ENCODE measurements at places on chromosomes 5 and 9. TPM values are rescaled to one million over a fixed set of nuclear protein-coding genes. Genes with fewer than 3 reads are reported as not detected.

GRCh38 chr5:21152611-21153010 is 1164.6 kb upstream of the CDH18 start:
- no peaks in the 10 kb centered on the region for H3K36me3 ChIP-seq
- H3K4me1 ChIP-seq, result no peaks in the 10 kb centered on the region
- H3K27me3 ChIP-seq, result no peaks in the 10 kb centered on the region
- no peak overlapping the region for H3K4me3 ChIP-seq

DNA sequence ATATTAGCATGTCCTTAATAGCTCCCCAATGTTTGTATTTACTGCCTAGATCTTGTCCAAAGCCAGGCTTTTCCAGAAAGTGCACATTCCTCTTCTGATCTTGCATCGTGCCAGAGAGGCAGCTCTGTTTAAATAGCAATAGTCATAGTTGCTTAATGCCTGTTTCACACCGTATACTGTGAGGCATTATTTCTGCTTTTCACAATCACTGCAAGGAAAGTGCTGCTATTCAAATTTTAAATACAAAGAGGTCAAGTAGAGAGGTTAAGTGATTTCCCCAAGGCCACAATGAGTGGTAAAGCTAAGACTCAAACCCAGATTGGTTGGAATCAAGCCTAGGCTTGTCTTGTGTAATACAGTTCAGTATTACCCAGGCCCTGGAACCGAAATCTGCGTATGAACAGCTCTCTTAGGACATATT is 153.6 kb downstream of the SNX18 start:
- H3K27me3 ChIP-seq, result no peaks in the 10 kb centered on the region
- no peak overlapping the region for H3K27ac ChIP-seq
- H3K36me3 ChIP-seq, result peaks cover 26% of the 10 kb centered on the region

DNA sequence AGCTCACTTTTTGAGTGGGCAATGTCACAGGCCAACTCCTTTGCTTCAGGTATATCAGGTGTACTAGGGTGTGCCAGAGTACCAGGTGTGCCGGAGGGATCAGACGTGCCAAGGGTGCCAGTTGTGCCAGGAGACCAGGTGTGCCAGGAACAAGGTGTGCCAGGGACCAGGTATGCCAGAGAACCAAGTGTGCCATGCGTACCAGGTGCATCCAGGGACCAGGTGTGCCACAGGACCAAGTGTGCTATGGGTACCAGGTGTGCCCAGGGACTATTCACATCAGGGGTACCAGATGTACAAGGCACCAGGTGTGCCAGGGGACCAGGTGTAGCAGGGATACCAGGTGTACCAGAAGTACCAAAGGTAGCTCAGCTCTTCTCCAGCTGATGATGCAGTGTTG is 174.7 kb upstream of the S1PR3 start:
- no peaks in the 10 kb centered on the region for H3K27me3 ChIP-seq
- no peak overlapping the region for H3K27ac ChIP-seq
- H3K4me1 ChIP-seq, result peaks cover 40% of the 10 kb centered on the region
- DNase-seq, result no peak
- no peak overlapping the region for H3K4me3 ChIP-seq
- H3K36me3 ChIP-seq, result no peaks in the 10 kb centered on the region

DNA sequence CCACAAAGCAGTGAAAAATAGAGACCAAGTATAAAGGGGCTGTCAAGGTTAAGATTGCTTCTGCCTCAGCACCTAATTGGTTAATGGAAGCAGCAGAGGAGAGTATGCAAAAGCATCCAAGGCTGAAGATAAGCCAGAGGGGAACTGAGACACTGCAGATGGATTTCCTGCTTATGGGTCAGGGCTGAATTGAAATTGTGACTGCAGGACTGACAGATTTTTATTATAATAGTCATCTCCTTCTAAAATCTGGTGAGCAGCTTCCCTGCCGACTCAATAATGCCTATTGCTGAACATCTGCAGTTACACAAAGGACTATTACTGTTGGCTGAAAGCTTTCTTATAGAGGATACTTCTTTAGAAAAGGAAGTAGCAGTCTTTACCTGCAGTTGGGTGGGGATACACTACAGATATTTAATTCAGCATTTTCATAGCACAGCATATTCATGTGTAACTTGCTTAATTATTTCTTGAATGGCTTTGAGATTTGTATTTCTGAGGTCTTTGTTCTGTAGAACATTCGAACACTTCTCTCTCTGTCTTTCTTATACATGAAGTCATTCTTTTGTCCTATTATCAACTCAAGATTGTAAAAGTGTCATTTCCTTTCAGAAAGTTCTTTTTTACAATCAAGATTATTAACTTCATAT is 363.0 kb upstream of the RIOK2 start:
- no peak for DNase-seq
- H3K36me3 ChIP-seq, result peaks cover 1% of the 10 kb centered on the region
- H3K27me3 ChIP-seq, result no peaks in the 10 kb centered on the region

DNA sequence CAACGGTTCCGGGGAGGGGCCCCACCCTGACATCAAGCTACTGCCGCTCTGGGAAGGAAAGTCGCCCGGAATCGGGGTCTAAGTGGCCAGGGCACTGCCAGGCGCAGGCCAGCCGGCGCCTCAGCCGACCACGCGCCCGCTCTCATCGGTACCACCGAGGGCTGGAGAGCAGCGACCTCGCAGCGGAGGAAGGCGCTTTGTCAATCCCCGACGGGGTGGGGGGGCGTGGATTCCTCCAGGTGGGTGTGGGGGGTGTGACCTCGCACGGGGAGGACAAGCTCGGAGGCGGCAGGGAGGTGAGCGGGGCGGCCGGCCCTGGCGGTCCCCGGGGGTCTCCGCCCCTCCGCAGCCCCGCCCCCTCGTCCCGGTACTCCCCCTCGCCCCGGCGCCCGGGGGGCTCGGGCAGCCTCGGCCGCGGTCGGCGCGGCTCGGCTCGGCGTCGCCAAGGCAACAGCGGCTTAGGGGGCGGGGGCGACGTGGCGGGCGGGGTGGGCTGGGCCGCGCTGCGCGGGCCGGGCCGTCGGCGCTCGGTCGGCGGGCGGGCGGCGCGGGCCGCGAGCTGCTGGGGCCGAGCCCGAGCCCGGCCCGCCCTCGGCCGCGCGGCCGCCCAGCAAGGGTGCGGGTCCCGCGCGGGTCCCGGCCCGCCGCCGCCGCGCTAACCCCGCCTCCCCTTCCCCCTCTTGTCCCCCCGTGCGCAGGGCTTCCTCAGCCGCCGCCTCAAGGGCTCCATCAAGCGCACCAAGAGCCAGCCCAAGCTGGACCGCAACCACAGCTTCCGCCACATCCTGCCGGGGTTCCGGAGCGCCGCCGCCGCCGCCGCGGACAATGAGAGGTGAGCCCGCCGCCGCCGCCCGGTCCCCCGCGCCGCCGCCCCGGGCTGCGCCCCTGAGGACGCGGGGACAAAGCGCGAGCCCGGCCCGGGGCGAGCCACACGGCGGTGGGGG is 47.5 kb downstream of the DAB2IP start:
- H3K36me3 ChIP-seq, result no peaks in the 10 kb centered on the region
- peaks cover 35% of the 10 kb centered on the region for H3K4me1 ChIP-seq
- H3K27ac ChIP-seq, result no peak overlapping the region

The GALNT12 gene
- 23.7 TPM for total RNA-seq

- no peak overlapping the region for H3K27ac ChIP-seq
- H3K4me1 ChIP-seq, result no peaks in the 10 kb centered on the region
- no peak for DNase-seq
Measured at GRCh38 chr9:91746904-91747303, 203.1 kb downstream of the ROR2 start.

The SLC6A3 gene
- total RNA-seq, result 0.53 TPM

The KCNMB1 gene
- 0.21 TPM for total RNA-seq

DNA sequence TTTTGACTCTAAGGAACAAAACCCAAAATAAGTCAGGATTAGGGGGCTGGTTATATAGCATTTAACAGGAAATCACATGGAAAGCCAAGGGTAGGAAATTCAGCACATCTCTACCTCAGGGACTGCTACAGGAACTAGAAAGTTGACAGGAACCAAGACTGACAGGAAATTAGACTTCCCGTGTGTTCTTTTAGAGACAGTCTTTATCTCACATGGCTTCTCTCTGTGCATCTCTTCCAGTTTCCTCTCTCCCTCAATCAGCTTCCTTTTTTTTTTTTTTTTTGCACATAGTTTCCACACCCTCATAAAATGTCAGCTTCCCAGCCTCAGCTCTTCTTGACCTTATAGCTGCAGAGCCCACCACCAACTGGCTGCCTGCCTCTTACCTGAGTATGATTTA is 4.8 kb downstream of the RECK start:
- H3K4me1 ChIP-seq, result peaks cover 45% of the 10 kb centered on the region
- no peak for DNase-seq
- H3K27me3 ChIP-seq, result no peaks in the 10 kb centered on the region
- no peak overlapping the region for H3K4me3 ChIP-seq

The SCGB3A2 gene
- total RNA-seq, result 57.3 TPM

DNA sequence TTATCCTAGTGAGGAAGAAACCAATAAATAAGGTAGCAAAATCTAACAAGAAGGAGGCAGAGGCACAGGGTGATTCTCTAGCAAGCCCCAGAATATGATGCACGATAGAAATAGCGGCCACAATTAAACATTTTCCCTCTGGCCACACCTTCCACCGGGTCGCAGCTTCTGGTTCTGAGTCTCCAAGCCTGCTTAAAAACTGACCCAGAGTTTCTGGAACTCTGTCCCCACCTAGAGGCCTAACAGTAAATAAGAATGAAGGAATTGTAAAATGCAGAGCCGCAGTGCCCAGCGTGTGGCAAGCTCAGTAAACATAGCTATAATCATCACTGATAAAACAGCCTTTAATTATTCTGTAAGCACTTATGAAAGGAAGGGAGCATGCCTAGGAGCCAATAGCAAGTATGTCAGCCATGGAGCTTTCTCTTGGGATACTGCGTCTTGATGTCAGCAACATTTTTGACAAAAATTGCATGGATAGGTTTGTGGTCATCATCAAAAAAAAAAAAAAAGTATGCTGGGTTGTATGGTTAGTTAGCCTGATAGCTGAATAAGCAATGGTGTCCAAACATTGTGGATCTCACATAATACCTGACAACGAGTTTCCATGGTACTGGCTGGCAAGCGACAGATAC is 465.5 kb downstream of the DNAH5 start:
- no peak overlapping the region for H3K27ac ChIP-seq
- peaks cover 12% of the 10 kb centered on the region for H3K36me3 ChIP-seq
- H3K27me3 ChIP-seq, result no peaks in the 10 kb centered on the region
- H3K4me1 ChIP-seq, result peaks cover 44% of the 10 kb centered on the region

The FSD1L gene
- total RNA-seq, result 4.6 TPM

Data from WTC11 (cell line).